Stimulated activated CD4-positive, alpha-beta T cell treated with anti-CD3 and anti-CD28 coated beads, Interleukin-1b, Interleukin-23, amount 100 ng/mL, for 48 hours (primary cell): ENCODE measurements at places on chromosomes 1 and 21.

- DNase-seq, result no peak
These were observed 147.6 kb downstream of the DSCAM start for GRCh38 chr21:40699366-40699765.

GRCh38 chr1:66296370-66296769 lies 237.6 kb upstream of the SGIP1 start:
- DNase-seq, result no peak

DNA sequence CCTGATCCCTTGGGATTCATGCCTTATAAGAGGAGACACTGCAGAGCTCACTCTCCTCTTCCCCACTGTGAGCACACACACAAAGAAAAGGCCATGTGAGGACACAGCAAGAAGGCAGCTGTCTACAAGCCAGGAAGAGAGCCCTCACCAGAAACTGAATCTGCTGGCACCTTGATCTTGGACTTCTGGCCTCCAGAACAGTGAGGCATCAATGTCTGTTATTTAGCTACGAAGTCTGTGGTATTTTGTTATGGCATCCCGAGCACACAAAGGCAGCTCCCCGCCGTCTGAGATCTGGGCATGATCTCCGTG lies 47.1 kb upstream of the RPL11 start:
- no peak for DNase-seq

DNA sequence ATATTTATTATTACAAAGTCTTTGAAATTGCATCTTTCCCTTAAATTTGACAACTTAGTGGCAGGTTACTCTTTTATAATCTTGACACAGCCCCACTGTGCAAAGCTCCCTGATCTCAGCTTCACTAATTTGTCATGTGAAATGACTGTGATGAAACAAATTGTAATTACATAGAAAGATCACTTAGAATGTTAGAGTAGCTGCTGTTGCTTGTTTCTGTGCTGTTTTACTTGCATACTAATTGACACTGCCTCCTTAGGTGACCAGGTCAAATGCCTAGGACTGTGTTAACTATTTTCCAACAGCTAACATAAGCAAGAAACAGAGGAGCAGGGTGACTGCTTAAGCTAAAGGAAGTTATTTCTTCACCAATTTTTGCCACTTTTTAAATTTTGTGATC lies 211.3 kb downstream of the ZNF326 start:
- no peak for DNase-seq
